ENCODE measurements at places on chromosomes 3 and 15.

GRCh38 chr15:71103102-71103676, 12.1 kb upstream of the THSD4 start:
- no peak for DNase-seq

DNA sequence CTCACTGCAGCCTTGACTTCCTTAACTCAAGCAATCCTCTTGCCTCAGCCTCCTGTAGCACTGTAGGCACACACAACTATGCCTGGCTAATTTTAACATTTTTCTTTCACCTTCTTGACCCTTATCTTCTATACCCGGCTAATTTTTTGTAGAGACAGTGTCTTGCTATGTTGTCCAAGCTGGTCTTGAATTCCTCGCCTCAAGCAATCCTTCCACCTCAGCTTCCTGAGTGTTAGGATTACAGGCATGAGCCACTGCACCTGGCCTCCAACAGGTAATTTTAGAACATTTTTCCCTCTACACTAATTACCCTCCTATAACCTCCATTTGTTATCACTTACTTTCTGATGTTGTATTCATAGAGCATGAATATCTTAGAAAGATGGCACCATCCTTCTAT, 60.3 kb downstream of the SPG11 start:
- DNase-seq: no peak

DNA sequence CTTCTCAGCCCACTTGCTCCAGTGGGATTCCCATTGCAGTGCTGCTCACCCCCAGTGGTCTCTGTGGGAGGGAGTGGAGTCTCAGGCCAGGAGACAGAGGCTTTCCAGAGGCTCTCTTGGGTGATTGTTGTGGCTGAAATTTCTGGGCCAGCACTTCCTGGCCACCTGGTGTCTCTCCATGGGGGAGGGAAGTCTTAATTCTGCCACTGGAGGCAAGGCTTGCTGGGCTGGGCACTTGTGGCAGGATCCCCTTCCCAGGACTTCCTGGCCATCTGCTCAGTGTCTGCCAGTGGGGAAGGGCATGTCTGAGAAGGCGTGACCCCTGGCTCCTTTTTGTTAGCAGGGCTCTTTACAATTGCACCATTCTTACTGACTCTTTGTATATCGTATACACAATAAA, 351.8 kb downstream of the GABRB3 start:
- no peak for DNase-seq

- DNase-seq: peak; percentile 81
Observed at GRCh38 chr3:50572158-50572557, 2.8 kb downstream of the HEMK1 start.

GRCh38 chr3:125143538-125143937, 69.0 kb downstream of the SLC12A8 start:
- no peak for DNase-seq
